NCI-H524 treated with DMSO at 0.1 percent for 48 hours (cell line): ENCODE measurements at places on chromosomes 6 and 20.

- no peak for DNase-seq
Measured at GRCh38 chr6:104705095-104705707, 154.5 kb downstream of the HACE1 start.

- no peak for DNase-seq
Measured at GRCh38 chr20:1190847-1191246, 6.1 kb upstream of the TMEM74B start.

DNA sequence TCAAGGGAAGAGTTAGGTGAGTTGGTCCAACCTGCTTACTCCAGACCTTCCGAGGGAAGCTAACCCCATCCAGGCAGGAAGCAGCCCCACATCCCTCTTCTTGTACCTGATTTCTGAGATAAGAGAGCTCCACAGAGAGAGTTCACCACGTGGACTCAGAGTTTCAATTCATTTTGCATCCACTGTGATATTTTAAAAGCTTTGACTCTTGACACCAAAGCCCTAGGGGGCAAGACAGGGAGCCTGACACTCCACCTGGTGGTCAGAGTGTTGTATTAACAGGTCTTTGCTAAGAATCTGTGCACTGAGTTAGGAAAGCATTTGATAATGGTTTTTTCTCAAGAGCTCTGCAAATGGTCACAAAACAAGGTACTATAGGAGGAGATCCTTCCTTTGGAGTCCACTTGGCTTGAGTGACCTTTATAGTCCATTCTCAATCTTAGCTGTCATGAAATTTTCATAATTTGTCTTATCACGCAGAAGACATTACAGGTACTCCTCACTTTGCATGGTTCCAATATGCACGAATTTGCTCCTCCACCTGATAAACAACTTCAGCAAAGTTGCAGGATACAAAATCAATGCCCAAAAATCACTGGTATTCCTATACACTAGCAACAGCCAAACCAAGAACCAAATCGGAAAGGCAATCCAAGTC, 56.2 kb upstream of the RIPOR2 start:
- no peak for DNase-seq

DNA sequence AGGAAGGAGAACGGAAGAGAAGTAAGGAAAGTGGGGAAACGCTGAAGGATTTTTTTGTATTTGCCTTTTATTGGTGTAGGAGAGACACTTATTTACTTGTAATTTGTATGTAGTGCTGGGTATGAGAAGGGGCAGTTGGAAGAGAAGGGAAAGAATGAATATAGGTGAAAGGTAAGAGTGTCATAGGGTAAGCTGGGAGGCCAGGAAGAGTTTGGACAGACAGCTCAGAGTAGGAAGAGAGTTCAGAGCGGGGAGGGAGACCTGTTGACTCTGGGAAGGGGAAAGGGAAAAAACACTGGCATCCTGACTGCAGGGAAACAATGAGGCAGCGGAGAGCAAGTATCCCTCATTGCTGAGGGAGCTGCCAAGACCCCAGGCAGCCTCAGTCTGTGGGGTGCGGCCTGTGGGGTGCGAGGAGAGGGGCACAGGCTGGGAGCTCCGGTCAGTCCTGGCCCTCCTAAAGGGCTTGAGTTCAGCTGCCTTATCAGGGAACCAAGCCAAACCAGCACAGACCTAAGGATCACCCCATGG, 3.1 kb downstream of the TRAF3IP2 start:
- DNase-seq: no peak

DNA sequence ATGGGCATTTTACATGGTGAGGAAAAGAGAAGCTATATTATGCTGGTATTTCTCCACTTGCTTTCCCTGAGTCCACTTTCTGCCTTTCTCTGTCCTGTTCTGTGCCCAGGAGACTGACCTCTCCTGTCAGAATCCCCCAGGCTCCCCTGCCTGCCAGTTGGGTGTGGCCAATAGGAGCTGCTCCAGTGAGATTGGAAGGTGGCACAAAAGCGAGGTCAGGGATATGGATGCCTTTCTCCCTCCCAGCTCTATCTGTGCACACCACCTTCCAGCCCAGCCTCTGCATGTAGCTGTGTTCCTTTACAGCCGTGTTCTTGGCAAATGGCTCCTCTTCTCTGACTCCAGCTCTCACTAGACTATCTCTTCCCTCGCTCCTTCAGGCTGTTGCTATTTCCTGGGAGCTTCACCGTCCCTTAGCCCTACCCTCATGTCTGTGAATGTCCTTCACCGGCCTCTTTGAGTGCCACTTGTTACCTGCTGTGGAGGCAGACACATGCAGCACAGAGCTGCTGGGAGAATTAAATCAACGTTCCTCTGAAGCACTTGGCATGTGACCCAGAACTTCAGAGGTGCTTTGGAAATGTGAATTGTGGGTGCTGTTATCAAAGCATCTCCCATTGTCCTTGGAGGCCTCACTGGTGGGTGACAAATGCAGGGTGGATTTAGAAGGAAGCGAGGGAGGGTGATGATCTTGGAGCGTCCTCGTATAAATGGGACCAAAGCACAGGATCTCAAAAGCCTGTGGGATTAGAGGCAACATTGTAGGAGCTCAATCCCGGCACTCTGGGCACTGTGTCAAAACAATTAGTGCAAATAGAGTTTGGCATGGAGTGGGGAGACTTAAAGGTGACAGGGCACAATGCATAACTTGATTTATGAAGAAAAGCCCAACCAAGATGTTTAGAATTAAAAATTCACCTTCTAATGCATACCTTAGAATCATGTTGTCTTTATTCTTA, 28.9 kb upstream of the RALGAPA2 start:
- no peak for DNase-seq
